Activated T-helper 1 cell treated with anti-CD3 and anti-CD28 coated beads, Interleukin-2, amount 50 U/mL, for 16 hours (primary cell): ENCODE measurements at places on chromosomes 11 and 22.

DNA sequence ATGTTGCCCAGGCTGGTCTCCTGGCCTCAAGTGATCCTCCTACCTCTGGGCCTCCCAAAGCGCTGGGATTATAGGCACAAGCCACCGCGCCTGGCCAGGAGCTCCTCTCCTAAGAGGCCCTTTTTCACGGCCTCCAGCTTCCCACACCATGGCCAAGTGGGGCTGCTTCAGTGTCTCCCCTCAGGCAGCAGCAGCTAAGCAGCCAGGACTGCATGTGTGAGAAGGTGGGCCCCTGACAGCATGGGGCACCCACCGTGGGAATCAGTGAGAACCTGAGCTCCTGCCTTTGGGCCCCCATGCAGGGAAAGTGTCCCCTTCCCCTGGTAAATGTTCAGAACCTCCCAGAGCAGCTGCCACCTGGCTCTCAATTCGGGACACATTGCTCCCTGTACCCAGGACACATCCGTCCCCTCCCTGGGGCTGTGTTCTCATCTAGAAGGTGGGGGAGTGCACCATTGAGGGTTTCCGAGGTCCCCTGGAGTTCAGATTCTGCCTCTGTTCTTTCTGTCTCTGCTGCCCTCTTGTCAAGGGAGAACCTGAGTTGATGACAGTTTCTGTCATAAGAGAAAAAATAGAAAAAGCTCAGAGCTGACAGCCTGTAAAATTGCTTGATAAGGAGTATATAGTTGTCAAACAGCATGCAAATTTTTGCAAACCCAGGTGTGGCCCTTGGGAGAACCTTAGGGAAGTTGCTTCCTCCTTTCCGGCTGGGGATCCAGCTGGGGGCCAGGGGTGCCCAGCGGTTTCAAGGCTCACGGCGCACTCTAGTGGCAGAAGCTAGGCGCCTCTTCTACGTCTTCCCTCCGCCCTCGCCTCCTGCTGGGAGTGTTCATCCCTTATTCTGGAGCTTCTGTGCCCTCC is 29.7 kb downstream of the FAM83F start:
- peak; percentile 33 for DNase-seq

DNA sequence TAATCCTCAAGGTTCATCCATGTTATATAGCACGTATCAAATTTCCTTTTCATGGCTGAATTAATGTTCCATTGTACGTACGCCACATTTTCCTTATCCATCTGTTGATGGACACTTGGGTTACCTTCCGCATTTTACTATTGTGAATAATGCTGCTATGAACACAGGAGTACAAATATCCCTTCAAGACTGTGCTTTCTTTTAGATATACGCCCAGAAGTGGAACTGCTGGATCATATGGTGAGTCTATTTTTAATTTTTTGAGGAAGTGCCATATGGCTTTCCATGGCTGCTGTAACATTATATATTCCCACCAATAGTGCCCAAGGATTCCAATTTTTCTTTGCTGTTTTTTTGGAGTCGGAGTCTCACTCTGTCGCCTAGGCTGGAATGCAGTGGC is 6.0 kb downstream of the MRPL40 start:
- DNase-seq, result no peak

- no peak for DNase-seq
Measured at GRCh38 chr22:37811867-37812266, 4.1 kb downstream of the GCAT start.

- DNase-seq, result no peak
Measured at GRCh38 chr11:122337704-122338103, 221.7 kb upstream of the BLID start.

DNA sequence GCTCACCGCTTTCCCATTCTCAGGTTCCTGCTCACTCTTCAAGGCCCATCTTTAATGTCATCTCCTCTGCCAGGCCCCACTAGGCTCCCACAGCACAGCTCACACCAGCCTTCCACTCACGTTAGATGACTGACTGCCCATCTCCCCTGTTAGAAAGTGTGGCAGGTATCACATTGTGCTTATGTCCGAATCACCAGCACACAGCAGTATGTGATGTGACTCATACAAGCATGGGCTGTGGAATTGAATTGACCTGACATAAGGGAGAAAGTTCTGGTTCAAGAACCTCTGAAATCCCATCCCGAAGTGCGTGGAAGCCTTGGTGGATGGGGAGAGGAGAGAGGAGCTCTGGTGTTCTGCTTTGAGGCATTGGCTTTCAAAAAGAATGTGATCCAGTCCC is 6.5 kb downstream of the VSTM5 start:
- DNase-seq, result no peak

- DNase-seq, result no peak
Measured at GRCh38 chr11:46675288-46675851, 25.0 kb downstream of the ARHGAP1 start.

DNA sequence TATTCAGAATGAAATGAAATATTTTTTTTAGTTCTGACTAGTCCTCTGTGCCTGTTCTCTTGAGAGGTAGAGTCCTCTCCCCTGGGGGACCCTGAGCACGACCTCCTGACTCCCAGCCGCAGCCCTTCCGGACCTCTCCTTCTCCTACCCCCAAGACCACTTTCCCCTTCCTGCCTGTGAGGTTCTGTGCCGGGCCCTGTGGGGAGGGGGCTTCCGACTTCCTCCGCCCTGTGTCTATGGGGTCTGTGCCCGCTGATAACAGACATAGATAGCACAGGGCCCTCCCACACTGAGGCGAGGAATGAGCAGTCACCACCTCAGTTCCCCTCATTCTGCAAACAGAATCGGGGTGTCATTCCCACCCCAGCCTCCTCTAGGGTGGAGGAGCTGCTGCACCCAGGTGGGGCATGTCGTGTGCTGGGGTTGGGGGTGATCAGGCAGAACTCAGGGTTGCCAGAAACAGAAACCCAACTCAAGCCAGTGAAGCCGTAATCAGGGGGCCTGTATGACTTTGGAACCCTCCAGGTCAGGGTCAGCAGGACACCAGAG is 11.9 kb upstream of the PKP3 start:
- no peak for DNase-seq

DNA sequence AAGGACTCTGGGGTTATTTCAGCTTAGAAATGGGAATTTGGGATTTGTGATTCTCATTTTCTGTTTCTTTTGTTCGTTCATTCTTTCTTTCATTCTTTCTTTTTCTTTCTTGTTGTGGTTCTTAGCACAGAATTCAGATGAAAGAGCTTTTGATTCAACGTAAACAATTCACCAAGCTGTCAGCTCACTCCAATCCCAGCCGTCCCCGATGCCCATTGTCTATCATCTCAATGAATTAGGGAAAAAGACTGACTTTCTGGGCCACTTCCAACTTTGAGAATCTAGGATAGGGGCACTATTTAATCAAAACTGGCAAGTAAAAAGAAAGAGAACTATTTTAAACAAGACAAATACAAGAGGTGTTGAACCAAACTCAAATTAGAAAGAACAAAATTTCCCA is 25.1 kb upstream of the TMA7B start:
- DNase-seq, result no peak

- no peak for DNase-seq
Measured at GRCh38 chr11:33616552-33616951, 84.1 kb downstream of the C11orf91 start.

- DNase-seq, result no peak
Measured at GRCh38 chr11:33116535-33116934, 44.7 kb downstream of the CSTF3 start.

DNA sequence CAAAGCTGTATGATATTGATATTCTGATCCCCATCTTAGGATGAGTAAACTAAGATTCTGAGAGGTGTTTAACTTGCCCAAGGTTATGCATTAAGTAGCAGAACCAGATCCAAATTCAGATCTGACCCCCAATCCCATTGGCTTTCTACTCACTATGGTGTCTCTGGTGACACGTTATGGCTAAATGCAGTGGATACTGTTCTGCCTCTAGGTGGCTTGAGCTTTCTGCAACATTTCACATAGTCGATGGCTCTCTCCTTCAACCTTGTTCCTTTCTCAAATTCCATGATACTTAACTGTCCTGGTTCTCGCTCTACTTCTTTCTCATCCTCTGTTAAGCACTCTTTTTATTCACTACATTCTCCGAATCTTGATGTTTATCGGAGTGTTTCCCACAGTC is 9.4 kb downstream of the C11orf97 start:
- no peak for DNase-seq

DNA sequence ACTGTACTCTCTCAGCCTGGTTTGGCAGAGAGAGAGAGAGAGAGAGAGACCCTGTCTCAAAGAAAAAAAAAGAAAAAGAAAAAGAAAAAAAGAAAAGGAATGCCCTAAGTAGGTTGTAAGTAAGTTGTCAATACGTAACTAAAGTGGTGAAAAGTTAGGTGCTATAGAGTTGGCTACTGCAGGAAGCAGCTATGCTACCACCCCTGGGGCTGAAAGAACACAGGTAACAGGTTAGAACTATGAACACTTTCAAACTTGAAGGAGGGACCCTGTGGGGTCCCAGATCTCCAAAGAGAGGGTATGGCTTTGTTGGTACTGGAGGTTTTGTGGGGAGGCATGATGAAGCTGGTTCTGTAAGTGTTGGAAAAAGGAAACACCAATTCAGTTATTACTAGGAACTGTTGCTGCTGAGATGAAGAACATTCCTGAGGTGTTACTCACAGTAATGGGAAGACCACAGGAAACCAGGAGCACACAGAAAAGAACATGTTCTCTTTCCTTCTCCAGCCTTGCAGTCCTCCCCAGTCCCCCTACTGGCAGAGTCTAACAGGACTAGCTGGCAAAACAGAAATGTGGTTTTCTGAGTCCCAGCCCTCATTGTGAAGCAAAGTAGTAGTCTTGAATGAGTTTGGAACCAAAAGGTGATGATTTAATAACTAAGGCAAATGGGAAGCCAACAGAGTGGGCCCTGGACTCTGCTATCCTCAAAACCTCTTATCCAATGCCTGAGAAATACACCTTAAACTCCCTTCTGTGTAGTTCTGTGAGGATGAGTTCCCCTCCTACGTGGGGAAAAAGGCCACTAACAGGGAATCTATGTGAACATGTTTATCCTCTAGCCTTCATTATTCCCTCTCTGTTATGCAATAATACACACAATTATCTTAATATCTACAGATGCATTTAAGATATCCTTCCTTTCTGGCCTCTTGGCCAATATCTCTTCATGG is 427.0 kb upstream of the DDI1 start:
- no peak for DNase-seq

GRCh38 chr11:101129203-101129943 is at the start of gene PGR:
PGR (minus strand) TSS chr11:101129813; CDS start chr11:101129070, 743 bp downstream.
- DNase-seq, result no peak

GRCh38 chr11:93579187-93579751 is 36.1 kb upstream of the SMCO4 start:
- no peak for DNase-seq

- no peak for DNase-seq
Measured at GRCh38 chr11:46743693-46744339, 24.8 kb downstream of the F2 start.

GRCh38 chr22:30479981-30480380 is 8.2 kb upstream of the SEC14L3 start:
- no peak for DNase-seq

GRCh38 chr11:8109675-8110074 is 28.7 kb downstream of the TUB start:
- DNase-seq, result no peak

DNA sequence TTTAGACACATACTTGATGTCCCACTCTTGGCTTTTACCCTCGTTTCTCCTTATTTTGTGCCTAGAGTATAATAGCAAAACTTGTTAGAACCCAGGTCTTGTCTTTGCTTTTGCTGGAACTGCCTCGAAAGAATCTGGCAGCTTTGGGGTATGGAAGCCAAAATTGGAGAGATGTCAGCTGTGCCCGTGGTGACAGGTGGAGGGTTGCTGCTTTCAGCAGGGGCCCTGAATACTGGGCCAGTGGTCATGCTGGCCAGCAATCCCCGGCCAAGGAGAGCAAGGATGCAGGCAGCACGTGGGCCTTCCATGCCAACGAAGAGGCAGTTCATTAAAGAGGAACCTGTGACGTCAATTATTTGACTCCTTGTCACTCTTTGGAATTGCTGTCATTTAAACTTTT is 181.1 kb downstream of the HIPK3 start:
- no peak for DNase-seq

DNA sequence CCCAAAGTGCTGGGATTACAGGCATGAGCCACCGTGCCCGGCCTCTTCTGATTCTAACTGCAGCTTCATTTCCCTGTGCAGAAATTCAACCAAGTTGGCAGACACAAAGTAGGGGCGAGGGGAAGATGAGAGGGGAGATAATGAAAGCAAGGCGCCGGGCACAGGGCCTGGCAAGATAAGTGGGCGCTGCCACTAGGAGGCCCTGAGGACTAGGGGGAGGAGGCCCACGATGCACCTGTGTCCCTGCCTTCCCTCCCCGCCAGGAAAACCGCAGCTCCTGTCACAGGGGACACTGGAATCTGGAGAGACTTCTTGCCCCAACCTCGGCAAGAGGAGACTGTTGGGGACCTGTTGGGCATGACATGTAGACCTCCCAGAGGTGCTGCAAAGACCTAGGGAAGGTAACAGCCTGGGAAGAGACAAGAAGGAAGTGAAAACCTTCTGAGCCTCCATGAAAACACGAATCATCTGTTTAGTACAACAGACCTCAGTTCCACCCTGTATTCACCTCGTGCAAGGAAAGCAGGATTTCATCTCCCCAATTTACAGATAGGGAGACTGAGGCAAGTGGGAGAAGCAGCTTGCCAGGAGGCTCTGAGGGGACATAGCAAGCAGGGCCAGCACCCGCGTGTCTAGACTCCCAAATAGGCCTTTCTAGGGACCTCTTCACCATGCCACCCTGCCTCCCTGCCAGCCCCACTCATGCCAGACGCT is 3.1 kb upstream of the LGALS1 start:
- DNase-seq, result no peak

DNA sequence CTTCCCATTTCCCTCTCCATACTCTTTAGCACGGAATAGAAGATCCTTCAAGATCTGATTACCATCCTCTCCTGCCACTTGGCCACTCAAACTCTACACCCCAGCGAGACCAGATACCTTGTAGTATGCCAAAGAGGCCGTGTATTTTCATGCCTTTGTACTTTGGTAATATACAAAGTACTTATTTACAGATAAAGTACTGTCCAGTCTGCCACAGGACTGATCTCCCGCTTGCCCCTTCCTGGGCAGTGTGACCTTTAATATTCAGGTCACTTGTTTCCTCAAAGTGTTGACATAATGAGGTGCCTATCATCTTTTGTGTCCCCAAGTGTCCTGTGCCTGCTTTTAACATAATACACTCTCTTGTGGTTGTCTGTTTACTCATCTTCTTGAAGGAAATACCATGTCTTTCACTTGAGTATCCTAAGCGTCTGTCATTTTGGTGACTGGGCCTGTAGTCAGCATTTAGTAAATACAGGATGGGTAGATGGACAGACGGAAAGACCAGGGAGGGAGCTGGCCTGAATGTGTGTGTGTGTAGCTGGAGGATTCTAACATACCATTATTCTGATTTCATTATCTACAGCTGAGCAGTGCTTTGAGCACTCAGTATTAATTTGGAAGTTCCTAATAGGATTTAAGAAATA is 137.4 kb downstream of the NAV2 start:
- DNase-seq, result no peak

- DNase-seq, result no peak
Measured at GRCh38 chr11:68993546-68993945, 12.8 kb upstream of the MRGPRD start.

GRCh38 chr11:121932646-121933185 is 183.3 kb downstream of the BLID start:
- DNase-seq, result no peak

- DNase-seq, result no peak
Measured at GRCh38 chr11:102724904-102725500, at the start of gene MMP8. MMP8 (minus strand) TSS chr11:102724954; CDS start chr11:102724855, 99 bp downstream.
